Activated gamma-delta T cell (primary cell): ENCODE measurements at places on chromosomes 2 and 18.

DNA sequence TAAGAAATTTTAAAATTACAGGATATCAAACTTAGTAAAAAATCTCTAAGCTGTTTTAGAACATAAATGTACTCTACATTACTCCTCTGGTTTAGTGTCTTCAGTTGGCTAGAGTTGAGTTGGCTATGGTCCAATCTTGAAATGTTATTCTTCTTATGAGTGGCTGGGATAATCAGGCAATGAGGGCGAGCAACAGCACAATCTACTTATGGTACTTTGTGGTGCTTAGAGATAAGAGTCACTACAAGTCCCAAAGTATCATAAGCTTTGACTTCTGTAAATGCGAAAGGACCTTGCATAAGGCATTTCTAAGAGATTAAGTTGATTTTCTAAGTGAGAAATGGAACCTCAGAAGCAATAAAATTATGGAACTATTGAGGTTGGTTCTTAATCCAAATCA, 361.7 kb downstream of the GPD2 start:
- DNase-seq: no peak

DNA sequence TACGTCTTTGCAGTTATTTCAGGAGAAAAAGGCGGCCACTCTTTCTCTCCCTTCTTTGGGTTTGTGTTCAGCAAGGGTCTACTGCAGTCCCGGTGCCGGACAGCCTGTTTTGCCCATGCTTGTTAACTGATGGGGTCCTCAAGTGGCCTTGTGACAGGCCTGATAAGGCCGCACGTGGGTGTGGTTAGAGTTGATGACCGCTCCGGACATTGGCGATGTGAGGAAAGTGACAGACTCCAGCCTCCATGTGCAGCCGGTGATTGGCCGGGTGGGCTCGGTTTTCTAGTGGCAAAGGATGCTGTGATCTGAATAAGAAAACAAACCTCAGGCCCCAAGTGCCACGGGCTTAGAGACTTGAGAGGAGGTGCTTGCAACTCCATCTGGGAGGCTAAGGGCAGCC, 15.6 kb downstream of the HPCAL1 start:
- no peak for DNase-seq

GRCh38 chr2:143833015-143833660, 686.8 kb downstream of the ZEB2 start:
- no peak for DNase-seq

DNA sequence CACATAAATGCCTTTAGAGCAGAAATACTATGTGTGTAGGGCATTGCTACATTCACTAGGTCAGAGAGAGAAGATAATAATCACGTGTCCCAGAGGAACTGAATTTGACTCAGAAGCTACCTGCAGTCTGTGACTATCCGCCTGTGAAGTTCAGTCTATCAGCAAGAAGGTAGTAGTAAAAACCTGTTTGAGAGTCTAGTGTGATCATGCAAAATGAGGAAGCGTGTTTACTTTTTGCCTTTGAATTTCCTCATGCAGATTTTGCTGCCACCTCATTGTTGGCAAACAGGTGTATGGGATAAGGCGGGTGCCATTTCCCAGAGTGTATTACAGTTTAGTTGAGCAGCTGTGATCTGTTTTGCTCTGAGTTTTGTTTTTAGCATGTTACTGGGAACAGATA, 403.9 kb upstream of the FANCL start:
- no peak for DNase-seq

DNA sequence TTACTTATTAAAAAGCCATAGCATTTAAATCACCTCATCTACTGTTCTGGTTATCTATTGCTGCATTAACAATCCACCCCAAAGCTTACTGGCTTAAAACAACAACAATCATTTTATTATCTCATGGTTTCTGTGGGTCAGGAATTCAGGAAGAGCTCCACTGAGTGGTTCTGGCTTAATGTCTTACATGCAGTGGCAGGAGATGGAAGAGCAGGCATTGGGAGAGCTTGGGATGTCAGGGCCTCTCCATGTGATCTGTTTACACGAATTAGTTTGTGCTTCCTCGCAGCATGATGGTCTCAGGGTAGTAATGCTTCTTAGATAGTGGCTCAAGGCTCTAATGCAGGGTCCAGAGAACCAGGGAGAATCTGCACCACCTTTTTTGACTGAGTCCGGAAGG, 14.4 kb upstream of the REL start:
- DNase-seq: no peak

GRCh38 chr2:62229082-62229605, 33.2 kb downstream of the B3GNT2 start:
- no peak for DNase-seq

DNA sequence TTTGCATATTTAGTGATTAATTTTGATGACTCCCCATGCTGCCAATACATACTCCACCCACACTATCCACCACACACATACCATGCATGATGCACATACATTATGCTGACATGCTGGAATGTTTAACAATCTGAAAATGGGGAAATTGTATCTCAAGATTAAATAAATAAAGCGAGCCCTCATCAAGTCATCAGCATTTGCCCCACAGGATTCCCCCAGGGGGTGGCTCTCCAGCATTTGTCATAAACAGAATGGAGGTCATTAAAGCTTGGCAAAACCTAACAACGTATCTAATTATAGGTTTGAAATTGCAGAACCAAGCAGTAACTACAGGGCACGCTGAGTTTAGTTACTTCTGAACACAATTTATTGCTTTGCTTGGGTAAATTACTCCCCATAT, 141.2 kb upstream of the TACR1 start:
- DNase-seq: no peak

DNA sequence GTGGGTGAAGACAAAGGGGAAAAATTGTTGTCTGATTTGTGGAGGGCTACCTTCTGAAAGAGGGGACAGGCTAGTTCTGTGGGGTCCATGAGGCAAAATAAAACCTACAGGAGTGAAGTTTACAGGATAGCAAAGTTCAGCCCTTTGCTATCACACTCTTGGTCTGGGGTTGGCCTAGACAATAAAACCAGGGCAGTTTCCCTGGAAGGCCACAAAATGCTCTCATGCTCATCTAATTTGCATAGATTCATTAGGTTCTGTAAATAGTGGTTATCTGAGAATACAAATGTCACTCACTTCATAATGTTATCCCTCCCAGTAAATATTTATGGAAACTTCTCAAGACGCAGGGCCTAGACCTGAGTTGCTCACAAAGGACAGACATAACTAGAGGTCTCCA, 63.6 kb downstream of the INSIG2 start:
- no peak for DNase-seq

DNA sequence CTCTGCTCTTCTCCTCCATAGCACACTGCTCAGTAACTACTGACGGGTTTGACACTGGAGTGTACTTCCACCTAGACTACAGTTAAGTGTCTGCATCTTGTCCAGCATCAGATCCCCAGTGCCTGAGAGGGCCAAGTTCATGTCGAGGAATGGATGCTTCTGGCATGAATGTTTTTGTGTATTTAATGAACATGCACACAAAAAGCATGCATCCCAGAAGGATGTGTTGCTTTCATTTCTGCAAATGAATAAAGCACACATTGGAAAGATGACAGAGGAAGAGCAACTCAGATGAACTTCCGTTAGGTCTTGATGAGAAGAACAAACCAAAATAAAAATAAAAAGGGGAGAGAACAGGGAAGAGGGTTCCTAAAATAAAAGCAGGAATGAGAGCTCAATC, 27.9 kb downstream of the C2orf49 start:
- no peak for DNase-seq

GRCh38 chr2:36266536-36267121, 88.9 kb upstream of the CRIM1 start:
- DNase-seq: no peak

DNA sequence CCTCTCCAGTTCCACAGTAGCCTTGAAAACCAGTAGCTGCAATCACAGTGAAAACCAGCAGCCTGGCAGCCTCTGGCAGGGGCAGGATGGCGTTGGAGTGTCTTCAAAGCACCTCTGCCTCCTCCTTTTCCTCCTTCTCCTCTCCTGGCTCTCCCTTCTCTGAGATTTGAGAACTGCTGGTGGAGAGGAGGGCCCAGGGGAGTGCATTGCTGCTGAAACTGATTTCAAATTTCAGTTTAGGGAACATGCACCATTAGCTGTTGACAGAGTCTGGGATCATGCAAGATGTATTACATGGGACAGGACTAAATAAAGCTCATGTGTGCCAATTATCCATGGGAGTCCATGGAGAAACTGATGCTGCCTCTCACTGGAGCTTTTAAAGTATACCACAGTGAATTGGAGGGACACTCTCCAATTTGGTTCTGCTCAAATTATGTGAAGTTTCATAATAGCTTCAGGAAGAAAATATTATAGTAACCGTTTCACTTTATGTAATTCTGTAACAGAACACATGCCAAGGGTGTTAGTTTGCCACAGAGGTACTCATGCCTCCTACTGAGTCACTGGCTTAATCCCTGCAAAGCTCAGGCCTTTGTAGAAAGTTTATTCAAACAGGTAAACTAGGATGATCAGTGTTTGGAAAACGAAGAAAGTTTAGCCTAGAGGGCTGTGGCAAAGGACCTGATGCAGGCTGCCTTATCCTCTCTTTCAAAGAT, 146.1 kb downstream of the PRPF40A start:
- no peak for DNase-seq

DNA sequence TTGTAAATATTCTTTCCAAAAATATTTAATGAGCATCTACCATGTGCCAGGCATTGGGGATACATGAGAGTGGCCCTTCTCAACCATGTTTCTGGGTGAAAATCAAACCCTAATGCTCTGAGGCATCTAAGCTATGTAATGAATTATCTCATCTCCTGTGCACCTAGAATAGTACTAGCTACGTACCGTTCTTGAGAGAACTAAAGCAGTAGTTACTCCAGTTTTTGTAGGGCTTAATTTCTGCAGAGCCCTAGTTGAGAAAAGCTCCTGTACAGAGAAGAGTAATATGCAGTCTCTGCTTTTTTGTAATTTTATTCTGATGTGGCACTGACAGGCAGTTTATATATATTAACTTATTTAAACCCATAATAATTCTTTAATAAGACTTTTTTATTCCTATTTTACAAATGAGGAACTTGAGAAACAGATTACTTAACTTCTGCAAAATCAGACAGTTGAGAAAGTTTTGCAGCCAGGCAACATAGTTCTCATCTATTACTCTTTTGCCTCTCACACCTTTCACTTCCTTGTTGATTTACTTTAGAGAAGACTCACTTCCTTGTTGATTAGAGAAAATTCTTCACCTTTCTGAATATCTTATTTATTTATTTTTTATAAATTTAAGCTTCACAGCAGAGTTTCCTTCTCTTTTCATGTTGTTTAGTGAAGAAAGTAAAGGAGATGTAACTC, 3.1 kb downstream of the SPOPL start:
- DNase-seq: no peak

- no peak for DNase-seq
Observed at GRCh38 chr18:44715842-44716241, 35.2 kb downstream of the SETBP1 start.

- no peak for DNase-seq
Observed at GRCh38 chr2:47034973-47035609, 119.5 kb upstream of the MCFD2 start.

GRCh38 chr18:23341383-23341782, 111.7 kb upstream of the RIOK3 start:
- DNase-seq: no peak

DNA sequence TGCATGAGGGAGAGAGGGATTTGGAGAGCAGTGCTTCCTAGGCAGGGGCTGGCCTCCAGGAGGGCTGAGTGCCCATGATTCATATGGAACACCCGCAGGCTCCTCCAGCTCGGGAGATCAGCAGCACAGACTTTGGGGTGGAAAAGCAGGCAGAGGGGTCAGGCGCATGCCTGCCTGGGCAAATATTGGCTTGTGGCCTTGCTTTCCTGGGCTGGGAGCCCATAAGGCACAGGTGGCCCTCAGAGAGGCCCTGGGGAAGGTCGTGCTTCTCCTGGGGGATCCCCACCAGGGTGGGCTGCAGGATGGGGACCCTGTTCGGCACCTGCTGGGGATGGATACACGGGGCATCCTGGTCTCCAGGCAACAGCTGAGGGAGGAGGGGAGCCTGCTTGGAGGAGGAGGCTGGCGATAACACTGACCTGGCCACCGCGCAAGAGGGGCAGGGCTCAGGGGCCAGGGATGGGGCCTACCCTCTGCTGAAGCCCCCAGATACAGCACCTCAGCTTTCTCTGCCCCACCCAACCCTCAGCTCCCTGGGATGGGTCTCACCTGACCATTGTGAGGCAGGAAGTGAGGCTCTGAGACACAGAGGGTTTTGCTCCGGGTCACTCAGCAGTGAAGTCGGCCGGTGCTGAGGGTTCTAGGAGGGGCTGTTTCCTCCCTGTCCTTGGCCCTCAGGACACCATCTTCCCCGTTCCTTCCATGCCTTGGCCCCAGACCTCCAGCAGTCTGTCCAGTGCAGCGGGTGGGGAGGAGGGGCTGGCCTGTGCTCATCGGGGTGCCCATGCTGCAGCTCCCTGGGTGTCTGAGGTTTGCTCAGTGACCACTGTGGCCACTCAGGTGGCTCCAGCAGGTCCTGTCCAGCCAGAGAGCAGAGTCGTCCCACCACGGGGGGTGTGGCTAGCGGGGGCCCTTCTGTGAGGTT, 12.0 kb downstream of the AQP12A start:
- DNase-seq: no peak

- DNase-seq: no peak
Observed at GRCh38 chr18:76615065-76615733, 120.2 kb upstream of the ZNF516 start.

- no peak for DNase-seq
Observed at GRCh38 chr2:37851828-37852584, 73.1 kb upstream of the RMDN2 start.

- DNase-seq: no peak
Observed at GRCh38 chr2:86305915-86306254, 31.5 kb downstream of the REEP1 start.

- no peak for DNase-seq
Observed at GRCh38 chr18:75183524-75183923, 25.4 kb downstream of the PTGR3 start.

GRCh38 chr2:131046918-131047652, 46.2 kb downstream of the FAM168B start:
- DNase-seq: no peak
